ENCODE measurements at places on chromosomes 7 and 10.

DNA sequence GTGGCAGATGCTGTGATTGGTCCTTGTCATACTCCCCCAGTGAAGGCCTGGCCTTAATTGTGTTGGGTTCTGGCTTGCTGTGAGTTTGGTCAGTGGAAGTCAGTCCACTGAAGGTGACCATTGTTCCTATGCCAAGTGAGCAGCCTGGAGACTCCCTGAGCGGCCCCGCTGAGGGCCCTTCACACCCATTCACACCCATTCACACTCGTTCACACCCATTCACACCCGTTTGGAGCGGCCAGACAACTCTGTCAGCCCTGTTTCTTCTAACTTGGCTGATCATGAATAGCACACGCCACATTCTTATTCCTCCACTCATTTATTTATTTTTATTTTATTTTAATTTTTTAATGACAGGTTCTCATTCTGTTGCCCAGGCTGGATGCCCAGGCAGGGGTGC, 61.5 kb downstream of the C10orf120 start:
- no peaks in the 10 kb centered on the region for H3K27me3 ChIP-seq
- no peak overlapping the region for H3K4me3 ChIP-seq
- no peaks in the 10 kb centered on the region for H3K4me1 ChIP-seq
- DNase-seq, result peak; percentile 31

DNA sequence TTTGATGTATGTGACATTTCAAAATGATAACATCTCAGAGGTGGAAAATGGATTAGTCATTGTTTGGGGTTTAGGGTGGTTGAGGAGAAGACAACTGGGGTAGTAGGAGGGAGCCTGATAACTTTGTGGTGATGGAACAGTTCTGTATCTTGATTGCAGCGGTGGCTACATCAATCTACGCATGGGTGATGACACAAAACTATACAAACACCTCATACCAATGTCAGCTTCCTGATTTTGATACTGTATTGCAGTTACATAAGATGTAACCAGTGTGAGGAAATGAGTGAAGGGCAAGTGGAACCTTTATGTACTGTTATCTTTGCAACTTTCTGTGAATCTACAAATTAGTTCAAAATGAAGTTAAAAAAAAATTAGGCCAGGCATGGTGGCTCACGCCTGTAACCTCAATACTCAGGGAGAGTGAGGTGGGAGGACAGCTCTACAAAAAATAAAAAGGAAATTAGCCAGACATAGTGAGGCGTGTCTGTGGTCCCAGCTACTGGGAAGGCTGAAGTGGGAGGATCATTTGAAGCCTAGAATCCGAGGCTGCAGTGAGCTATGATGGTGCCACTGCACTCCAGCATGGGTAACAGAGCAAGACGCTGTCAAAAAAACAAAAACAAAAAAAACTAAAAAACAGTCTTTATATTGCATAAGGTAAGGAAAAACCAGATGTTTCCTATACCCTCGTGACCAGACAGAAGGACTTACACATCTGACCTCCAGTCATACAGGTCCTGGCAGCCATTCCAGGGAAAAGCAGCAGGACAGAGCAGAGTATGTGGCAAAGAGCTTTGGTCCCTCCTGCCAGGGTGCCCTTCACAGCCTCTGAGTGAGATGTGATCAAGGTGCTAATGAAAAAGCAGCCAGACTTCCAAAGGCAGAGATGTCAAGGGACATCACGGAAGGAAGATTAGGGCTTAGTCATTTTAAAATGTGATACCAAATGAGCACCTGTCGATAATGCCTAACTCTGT, 50.8 kb downstream of the CYTH3 start:
- H3K36me3 ChIP-seq, result no peaks in the 10 kb centered on the region
- peaks cover 12% of the 10 kb centered on the region for H3K4me1 ChIP-seq
- no peak overlapping the region for H3K27ac ChIP-seq
- H3K27me3 ChIP-seq, result no peaks in the 10 kb centered on the region
- no peak for DNase-seq

GRCh38 chr7:129845178-129845971, 107.4 kb downstream of the UBE2H start:
- H3K4me1 ChIP-seq, result peaks cover 51% of the 10 kb centered on the region
- peak overlapping the region; percentile 51 for H3K27ac ChIP-seq
- H3K4me3 ChIP-seq, result no peak overlapping the region
- DNase-seq, result no peak
- H3K36me3 ChIP-seq, result no peaks in the 10 kb centered on the region

GRCh38 chr7:33837356-33837851, 67.9 kb upstream of the BMPER start:
- no peaks in the 10 kb centered on the region for H3K27me3 ChIP-seq
- no peaks in the 10 kb centered on the region for H3K36me3 ChIP-seq
- DNase-seq, result peak; percentile 75
- H3K4me1 ChIP-seq, result peaks cover 14% of the 10 kb centered on the region

DNA sequence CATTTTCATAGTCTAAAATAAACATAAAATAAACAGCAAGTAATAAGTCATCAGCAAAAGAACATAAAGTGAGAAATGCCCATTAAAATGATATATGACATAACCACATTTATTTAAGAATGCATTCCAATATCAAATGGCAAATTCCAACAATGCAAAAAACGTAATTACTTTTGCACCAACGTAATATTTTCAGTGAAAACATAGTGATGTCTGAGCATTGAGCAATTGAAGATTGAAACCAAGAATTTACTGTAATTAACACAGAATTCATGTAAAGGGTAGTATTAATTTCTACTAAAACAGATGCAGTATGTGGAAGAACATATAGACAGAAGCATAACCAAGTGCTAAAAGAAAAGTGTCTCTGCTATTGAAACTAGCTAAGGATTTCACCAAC, 123.0 kb upstream of the TNS3 start:
- no peaks in the 10 kb centered on the region for H3K27me3 ChIP-seq
- H3K27ac ChIP-seq, result no peak overlapping the region
- H3K36me3 ChIP-seq, result no peaks in the 10 kb centered on the region

DNA sequence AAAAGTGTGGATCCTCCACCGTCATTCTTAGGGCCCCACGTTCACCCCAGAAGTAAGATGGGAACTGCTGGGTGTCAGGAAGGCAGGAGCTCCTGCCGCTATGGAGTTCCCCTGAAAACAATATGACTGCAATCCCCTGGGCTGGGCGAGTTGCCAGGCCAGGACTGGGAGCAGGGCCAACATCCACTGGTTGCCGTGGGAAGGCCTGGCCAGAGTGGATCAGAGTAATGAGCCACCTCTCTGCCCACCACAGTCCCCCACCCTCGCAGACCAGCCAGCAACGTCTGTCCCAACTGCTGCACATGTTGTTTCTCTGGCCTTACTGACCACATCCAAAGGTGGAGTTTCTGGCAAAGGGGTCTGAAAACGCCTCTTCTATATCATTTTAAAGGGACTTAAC, 86.6 kb downstream of the STRA8 start:
- no peaks in the 10 kb centered on the region for H3K27me3 ChIP-seq
- H3K4me1 ChIP-seq, result no peaks in the 10 kb centered on the region
- no peak overlapping the region for H3K27ac ChIP-seq
- peak; percentile 57 for DNase-seq
- no peak overlapping the region for H3K4me3 ChIP-seq

DNA sequence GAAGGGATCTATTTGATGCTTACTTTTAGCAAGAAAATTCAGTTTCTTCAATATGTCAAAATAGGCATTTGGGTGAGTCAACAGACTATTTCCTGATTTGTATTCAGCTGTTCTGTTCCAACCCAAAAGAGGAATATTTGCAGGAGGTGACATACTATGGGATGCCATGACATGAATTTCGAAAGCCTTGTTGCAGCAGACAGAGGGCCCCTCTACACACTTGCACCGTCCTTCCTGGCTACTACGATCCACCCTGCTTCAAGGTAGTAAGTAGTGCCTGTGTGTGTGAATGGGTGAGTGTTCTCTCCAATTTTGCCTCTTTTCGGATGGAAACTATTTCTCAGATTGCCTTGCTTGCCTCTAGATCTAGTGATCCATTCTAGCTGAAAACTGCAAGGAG, 413.0 kb upstream of the ADARB2 start:
- H3K27me3 ChIP-seq, result no peaks in the 10 kb centered on the region
- no peaks in the 10 kb centered on the region for H3K36me3 ChIP-seq
- no peak for DNase-seq

- no peaks in the 10 kb centered on the region for H3K27me3 ChIP-seq
- H3K4me1 ChIP-seq, result peaks cover 15% of the 10 kb centered on the region
- H3K27ac ChIP-seq, result no peak overlapping the region
- peaks cover 50% of the 10 kb centered on the region for H3K36me3 ChIP-seq
- DNase-seq, result no peak
These were observed 5.8 kb downstream of the DBNL start for GRCh38 chr7:44050121-44050914.

DNA sequence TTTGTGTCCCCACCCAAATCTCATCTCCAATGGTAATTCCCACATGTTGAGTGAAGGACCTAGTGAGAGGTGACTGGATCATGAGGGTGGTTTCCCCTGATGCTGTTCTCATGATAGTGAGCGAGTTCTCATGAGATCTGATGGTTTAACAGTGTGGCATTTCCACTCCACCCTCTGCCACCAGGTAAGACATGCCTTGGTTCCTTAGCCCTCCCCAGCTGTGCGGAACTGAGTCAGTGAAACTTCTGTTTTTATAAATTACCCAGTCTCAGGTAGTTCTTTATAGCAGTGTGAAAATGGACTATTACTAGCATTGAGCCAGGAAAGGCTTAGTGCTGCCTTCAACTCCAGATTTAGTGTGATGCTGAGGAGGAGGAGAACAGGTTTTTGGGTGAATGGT, 222.2 kb downstream of the ADRA2A start:
- no peaks in the 10 kb centered on the region for H3K4me1 ChIP-seq
- DNase-seq, result no peak
- H3K4me3 ChIP-seq, result no peak overlapping the region
- no peaks in the 10 kb centered on the region for H3K27me3 ChIP-seq
- H3K36me3 ChIP-seq, result no peaks in the 10 kb centered on the region
